ENCODE measurements at places on chromosomes 3 and 15.

DNA sequence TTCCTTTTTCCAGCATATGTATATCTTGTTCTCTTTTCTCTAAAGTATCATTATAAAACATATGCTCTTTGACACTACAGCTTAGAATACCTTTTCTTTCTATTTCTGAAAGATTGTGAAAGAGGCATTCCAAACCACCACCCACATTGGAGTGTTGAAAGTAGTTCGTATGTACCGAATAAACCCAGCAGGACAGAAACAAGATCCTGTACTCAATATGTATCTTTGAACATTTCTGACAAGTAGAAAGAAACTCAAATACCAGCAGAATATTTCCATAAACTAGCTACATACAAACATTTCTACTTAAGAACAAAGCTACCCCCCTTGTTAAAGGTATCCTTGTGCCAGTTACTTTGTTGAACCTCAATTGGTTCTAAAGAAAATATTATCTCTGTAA is 415.3 kb upstream of the ALCAM start:
- DNase-seq, result no peak

GRCh38 chr15:63202861-63203260 is 13.5 kb downstream of the RAB8B start:
- DNase-seq, result no peak

DNA sequence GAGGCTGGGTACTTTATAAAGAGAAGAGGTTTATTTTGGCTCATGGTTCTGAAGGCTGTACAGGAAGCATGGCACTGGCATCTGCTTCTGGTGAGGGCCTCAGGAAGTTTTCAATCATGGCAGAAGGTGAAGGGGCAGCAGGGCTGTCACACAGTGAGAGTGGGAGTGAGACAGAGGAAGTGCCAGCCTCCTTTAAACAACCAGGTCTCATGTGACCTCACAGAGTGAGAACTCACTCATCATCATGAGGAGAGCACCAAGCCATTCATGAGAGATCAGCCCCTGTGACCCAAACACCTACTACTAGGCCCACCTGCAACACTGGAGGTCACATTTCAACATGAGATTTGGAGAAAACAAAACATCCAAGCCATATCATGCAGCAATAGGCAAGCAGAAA is 9.3 kb upstream of the RFTN1 start:
- no peak for DNase-seq

DNA sequence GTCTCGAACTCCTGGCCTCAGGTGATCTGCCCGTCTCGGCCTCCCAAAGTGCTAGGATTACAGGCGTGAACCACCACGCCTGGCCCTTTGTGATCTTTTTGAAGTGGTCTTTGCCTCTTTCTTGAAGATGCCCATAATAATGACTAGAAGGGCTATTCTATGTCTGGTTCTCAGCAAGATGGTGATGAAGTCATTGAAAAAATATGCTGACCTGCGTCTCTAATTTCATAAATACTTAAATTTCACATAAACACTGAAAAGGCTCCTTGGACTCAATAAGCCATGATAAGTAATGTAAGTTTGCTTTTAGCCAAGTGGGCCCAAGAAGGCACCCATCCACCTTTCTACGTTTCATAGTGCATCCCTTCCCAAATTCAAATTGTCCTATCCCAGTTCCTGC is 775 bp upstream of the MAPK6 start:
- no peak for DNase-seq

DNA sequence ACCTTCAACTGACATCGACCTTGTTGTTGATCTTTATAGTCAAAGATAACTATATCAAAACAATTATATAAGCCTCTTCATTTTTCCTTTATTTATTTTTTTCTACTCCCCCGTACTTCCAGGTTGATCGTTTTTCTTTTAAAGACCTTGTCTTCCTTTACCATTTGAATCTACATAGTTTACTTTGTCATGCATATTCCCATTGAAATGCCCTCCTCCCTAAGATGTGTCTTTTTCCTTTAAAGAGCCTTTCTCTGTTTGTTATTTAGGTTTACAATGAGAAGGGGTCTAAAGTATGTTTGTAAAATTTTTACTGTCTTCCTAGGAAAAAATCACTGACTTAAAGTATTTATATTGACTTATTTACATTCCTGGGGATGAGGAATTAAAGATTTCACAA is 29.4 kb upstream of the ZNF717 start:
- DNase-seq, result no peak

All from T-cell (primary cell).